ENCODE measurements at places on chromosomes 3 and 15.

DNA sequence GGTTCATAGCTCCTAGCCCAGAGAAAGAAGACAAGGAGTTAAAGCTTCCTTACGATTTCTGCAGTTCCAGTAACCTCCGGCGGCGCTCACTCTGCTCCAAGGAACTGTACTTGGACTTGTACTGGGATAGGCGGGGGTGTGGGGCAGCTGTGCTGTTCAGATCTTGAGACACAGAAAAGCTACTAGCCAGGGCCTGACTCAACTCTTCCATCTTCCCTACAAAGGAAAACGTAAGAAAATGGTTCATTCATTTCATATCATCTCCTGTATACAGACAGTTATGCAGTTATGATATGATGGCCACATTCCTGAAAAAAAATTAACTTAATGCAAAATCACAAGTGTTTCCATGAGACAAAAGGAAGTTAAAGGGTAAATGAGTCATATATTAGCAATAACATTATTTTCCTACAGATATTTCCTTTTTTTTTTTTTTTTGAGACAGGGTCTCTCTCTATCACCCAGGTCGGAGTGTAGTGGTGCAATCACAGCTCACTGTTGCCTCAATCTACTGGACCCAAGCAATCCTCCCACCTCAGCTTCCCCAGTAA, 4.6 kb downstream of the SNUPN start:
- no peak for DNase-seq

GRCh38 chr15:32722136-32722535, 4.3 kb downstream of the GREM1 start:
- DNase-seq = no peak

- no peak for DNase-seq
Observed at GRCh38 chr3:41200669-41201021, 1.3 kb downstream of the CTNNB1 start.

DNA sequence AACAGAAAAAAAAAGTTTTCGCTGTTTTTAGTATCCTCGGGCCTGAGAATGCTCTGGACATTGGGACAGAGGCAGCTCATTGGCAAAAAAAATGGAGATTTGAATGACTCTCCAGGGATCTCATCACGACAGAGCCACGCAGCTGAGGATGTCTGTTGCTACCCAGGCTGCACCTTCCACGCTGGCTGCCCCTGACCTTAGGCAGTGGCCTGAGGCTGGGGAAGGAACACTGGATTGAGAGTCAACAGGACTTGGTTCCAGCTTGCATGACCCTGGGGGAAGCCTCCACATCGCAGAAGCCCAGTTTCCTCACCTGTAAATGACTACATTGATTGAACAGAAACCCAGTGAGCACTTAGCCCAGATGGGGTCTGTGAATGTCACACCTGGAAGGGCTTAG, 8.7 kb upstream of the ACSBG1 start:
- no peak for DNase-seq

DNA sequence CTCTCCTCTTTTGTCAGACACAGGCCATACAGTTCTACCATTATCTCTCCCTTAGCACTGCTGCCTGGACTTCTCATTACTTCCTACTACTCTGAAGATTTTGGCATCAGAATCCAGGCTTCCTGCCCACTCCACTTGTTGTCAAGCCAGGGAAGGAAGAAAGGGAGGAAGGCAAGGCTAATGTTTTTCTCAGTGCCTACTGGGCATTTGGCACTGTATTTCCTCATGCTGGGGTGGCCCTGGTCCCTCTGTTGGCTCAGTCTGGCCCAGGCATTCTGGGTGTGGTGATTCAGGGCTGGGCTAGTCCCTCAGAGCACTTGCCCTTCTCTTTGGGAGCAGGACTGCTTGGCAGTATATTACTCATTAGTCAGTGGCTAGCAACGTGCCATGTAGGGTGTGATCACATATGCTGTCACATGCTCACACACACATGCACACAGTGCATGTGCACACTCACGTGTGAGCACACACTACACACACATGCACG, 52.9 kb downstream of the BSN start:
- no peak for DNase-seq

DNA sequence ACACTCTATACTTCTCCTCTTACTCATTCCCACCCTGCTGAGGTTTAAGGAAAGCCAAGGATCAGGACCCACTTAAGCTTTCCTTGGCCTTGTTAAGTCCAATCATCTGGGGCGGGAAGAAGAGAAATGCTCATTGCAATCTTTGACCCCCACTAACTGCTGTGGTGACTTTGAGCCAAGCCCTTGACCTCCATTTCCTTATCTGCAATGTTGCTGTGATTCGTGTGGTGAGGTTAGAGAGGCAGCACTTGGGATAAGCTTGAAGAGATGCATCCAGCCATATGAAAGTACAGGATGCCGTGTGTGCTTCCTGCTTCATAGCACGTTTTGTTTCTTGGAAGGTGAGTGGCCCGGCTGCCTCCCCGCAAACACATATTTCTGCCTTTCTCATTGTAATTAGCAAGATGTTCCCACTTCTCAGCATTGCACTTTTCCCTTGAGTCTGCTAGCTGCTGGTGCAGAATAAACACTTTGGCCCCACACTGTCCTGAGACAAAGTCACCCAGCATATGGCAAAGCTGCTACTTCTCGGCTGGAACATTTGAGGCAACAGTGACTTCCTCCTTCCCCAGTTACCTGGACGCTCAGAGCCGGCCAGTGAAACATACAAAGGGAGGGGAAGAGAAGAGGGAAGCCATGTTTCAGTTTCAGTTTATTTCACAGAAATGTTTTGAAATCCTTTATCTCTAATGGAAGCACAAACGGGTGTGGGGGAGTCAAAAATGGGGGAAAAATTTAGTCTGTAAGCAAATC, 10.5 kb upstream of the NUDT16 start:
- no peak for DNase-seq

Measured in activated T-helper 1 cell treated with anti-CD3 and anti-CD28 coated beads, Interleukin-2, amount 50 U/mL, for 16 hours (primary cell).